Activated T-cell treated with anti-CD3 and anti-CD28 coated beads, Interleukin-2, amount 50 U/mL, for 24 hours (primary cell): ENCODE measurements at places on chromosomes 2 and 18.

DNA sequence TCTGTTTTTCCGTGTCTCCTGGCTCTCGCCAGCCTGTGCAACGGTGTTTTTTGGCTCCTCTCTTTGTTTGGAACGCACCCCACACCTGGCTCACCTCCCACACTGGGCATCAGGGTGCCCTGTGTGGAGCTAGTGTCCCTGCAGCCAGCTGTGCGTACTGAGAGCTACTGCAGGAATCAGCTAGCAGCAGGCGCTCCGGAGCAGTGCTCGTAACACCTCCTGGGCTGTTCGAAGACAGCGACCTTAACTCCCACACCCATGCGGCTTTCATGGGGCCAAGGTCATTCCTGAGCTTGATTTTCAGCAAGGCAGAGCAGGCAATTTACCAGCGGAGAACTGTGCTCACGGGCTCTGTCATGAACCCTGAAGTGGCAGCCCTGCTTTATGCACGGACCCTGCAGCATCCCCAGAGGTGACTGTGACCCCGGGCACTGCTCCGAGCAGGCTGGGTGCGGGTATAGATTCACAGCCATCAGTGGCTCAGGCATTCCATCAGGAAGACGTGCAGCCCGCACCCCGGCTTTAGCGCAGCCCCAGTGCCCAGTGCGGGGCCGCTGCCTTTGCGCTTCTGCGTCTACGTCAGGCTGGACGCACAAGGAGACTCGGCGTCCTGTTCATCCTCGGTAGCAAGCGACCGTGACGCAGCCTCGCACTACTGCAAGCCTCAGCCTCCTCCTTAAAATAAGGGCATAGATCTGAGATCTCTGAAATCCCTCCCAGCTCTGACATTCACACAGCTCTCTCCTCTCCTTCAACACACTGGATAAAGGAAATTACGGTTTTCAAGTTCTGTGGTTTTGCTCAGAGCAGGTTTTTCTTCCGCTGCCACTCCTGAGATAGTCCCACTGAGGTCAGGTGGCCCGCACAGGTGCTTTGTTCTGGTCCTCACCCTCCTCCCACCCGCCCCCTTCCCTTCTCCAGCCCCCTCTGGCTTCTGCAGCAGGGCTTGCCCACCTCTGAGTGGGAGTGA lies 58.2 kb downstream of the ADI1 start:
- H3K36me3 ChIP-seq = peaks cover 84% of the 10 kb centered on the region
- H3K27ac ChIP-seq = no peak overlapping the region
- peaks cover 12% of the 10 kb centered on the region for H3K4me1 ChIP-seq
- no peaks in the 10 kb centered on the region for H3K27me3 ChIP-seq

DNA sequence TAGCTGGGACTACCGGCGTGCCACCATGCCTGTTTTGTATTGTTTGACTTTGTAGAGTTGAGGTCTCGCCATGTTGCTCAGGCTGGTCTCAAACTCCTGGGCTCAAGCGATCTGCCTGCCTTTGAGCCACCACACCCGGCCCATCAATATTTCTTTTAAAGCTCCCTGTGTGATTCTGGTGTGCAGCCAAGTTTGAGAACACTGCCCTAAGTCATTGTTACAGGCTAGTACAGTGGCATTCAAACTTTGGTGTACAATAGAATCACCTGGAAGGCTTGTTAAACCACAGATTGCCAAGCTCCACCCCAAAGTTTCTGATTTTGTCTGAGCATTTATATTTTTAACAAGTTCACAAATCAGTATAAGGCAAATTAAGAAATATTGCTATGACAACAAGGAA lies 99.9 kb downstream of the RBBP8 start:
- H3K4me1 ChIP-seq = peaks cover 2% of the 10 kb centered on the region
- H3K27ac ChIP-seq = no peak overlapping the region
- peaks cover 9% of the 10 kb centered on the region for H3K36me3 ChIP-seq
- no peak overlapping the region for H3K4me3 ChIP-seq
- no peak for DNase-seq

DNA sequence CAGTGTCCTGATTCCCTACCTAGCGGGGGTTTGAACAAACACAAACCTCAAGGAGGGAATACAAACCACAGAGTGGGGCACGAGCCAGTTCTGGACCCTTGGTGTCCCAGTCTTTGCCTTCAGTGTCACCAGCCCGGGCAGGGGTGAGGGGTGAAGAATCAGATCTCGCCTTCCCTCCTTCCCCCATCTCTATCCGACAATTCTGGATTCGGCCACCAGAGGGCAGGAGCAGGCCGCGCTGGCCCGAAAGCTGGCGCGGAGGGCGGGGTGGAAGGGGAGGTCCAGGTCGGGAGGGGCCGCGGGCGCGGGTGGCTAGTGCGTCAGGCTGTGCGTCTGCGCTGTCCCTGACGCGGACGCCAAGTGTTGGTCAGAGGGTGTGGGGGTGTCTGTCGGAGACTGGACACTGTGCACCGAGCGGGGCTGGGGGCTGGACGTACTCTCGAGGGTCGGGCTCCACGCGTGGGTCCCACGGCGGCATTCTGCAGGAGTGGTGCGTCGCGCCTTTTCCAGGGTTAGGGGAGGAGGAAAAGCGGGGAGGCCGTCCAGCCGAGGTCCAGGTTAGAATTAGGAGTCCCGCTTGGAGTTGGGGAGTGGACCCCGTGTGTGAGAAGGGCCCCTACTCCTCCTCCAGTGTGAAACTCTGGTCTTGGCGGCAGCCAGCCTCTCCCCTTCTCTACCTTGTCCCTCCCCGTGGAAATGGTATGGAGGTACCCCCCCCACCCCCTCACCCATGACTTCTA lies 2.9 kb upstream of the CRYBA2 start:
- no peak overlapping the region for H3K27ac ChIP-seq
- H3K4me1 ChIP-seq = peaks cover 11% of the 10 kb centered on the region
- peaks cover 89% of the 10 kb centered on the region for H3K27me3 ChIP-seq

DNA sequence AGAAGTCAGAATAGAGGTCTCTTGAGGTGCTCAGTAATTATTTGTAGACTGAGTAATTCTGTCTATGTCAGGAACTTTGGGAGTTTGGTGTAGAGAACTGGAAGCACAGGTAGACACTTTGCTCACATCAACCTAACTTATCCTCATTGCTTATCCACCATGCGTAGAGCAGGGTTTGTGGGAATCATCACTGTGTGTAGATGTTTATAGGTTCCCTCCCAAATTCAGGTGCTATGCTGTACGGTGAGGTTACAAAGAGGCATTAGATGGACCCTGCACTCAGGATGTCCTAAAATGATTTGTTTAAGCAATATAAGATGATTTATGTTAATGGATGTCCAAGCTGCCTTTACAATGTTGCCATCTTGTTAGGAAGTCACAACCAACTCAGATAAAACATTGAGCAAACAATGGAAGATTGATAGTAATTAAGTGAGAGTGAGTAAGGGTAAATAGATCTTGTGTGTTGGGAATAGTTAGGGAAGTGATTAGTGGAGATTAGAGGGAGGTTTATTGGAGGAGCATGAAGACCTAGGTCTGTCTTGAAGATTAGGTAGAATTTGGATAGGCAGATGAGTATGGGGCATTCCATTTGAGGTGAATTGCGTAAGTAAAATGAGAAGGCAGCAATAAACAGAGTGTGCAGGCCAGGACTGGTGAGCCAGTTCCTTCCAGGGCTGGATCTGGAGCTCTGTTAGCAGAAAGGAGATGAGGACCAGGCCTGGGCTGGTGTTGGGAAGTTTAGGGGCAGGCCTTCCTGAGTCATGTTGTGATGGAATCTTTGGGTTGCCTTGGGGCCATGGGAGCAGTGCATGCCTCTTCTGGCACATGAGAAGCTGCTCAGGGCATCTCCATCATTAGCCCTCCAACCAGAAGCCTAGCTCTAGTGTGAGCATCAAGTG lies 12.1 kb downstream of the EPAS1 start:
- peaks cover 21% of the 10 kb centered on the region for H3K4me1 ChIP-seq
- no peak for DNase-seq
- H3K27me3 ChIP-seq = peaks cover 16% of the 10 kb centered on the region
- no peak overlapping the region for H3K27ac ChIP-seq

DNA sequence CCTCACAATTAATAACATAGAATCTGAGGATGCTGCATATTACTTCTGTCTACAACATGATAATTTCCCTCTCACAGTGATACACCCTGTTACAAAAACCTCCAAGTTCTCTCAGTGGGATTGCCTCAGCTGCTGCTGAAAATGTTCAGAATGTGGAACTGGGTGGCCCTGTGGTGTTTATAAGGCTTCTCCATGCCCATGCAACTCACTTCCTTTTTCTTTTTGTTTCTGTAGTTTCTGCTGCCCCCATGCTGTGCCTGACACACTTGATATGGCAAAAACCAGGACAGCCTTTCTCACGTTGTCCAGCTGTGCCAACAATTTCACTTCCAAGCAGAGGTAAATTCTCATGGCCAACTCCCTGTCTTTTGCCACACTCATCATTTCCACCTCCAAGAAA lies 206.2 kb downstream of the RPIA start:
- no peak overlapping the region for H3K4me3 ChIP-seq
- no peak overlapping the region for H3K27ac ChIP-seq
- H3K36me3 ChIP-seq = no peaks in the 10 kb centered on the region
- peaks cover 12% of the 10 kb centered on the region for H3K27me3 ChIP-seq
- no peaks in the 10 kb centered on the region for H3K4me1 ChIP-seq
- DNase-seq = no peak

GRCh38 chr18:24470805-24471204 lies 10.4 kb downstream of the HRH4 start:
- H3K36me3 ChIP-seq = no peaks in the 10 kb centered on the region
- no peak overlapping the region for H3K4me3 ChIP-seq
- no peak overlapping the region for H3K27ac ChIP-seq

GRCh38 chr2:240024766-240025165 lies 376 bp downstream of the NDUFA10 start:
- H3K4me1 ChIP-seq = peaks cover 22% of the 10 kb centered on the region
- H3K27ac ChIP-seq = peak overlapping the region; percentile 95
- H3K36me3 ChIP-seq = peaks cover 37% of the 10 kb centered on the region
- no peaks in the 10 kb centered on the region for H3K27me3 ChIP-seq

DNA sequence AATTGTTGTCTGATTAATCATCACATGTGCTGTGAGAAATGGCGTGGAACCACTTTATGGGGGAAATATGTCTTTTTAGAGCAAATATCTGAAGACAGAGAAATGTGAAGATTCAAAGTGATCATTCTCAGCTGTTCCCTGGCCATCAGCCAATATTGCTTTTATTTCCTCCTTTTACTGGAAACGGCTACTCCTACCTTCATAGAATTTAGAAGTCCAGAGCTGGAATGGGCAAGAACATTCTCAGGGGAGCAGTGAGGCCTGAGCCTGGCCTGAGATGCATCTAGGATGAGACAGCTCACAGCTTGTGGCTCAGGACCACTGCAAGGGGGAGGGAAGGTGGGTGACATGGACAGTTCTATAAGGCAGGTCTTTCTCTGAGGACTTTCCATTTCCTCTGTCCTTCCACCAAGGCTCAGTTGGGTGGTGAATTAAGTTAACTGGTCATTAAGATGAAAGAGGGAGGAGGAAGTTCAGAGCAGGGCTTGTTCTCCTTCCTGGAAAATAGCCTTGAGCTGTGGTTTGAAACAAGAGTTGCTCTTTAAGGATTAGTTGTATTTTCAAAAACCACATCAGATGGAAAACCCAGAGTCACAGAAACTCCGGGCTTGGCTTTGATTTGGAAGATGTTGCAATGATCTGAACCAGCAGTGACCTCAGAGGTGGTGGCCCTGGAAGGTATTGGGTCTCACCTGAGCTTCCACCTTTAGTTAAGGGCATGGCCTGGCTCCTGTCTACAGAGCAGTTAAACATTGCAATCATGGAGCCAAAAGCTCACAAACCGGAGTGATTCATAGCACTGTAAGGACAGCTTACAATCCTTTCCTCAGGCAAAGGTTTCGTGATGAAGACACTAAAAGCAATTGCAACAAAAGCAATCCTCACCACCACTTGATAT lies 144.3 kb downstream of the VAPA start:
- no peaks in the 10 kb centered on the region for H3K36me3 ChIP-seq
- H3K4me3 ChIP-seq = no peak overlapping the region
- no peak overlapping the region for H3K27ac ChIP-seq
- H3K4me1 ChIP-seq = peaks cover 5% of the 10 kb centered on the region
- DNase-seq = no peak

- H3K36me3 ChIP-seq = peaks cover 21% of the 10 kb centered on the region
- peaks cover 13% of the 10 kb centered on the region for H3K4me1 ChIP-seq
- H3K4me3 ChIP-seq = no peak overlapping the region
Observed at GRCh38 chr2:168614172-168615018, 158.3 kb downstream of the CERS6 start.

GRCh38 chr2:54791831-54792230 lies 68.4 kb downstream of the EML6 start:
- peaks cover 3% of the 10 kb centered on the region for H3K27me3 ChIP-seq
- no peaks in the 10 kb centered on the region for H3K36me3 ChIP-seq
- no peaks in the 10 kb centered on the region for H3K4me1 ChIP-seq
- no peak for DNase-seq
- no peak overlapping the region for H3K4me3 ChIP-seq

- H3K4me1 ChIP-seq = no peaks in the 10 kb centered on the region
- no peaks in the 10 kb centered on the region for H3K36me3 ChIP-seq
- DNase-seq = no peak
- no peaks in the 10 kb centered on the region for H3K27me3 ChIP-seq
- no peak overlapping the region for H3K27ac ChIP-seq
Observed at GRCh38 chr2:145041706-145042105, 521.8 kb upstream of the ZEB2 start.

- no peaks in the 10 kb centered on the region for H3K36me3 ChIP-seq
- no peak overlapping the region for H3K27ac ChIP-seq
- H3K4me3 ChIP-seq = no peak overlapping the region
Observed at GRCh38 chr2:118274841-118275510, 186.7 kb downstream of the INSIG2 start.

GRCh38 chr18:10233082-10233875 lies 221.2 kb upstream of the APCDD1 start:
- no peaks in the 10 kb centered on the region for H3K27me3 ChIP-seq
- DNase-seq = no peak
- no peaks in the 10 kb centered on the region for H3K36me3 ChIP-seq
- no peak overlapping the region for H3K4me3 ChIP-seq

DNA sequence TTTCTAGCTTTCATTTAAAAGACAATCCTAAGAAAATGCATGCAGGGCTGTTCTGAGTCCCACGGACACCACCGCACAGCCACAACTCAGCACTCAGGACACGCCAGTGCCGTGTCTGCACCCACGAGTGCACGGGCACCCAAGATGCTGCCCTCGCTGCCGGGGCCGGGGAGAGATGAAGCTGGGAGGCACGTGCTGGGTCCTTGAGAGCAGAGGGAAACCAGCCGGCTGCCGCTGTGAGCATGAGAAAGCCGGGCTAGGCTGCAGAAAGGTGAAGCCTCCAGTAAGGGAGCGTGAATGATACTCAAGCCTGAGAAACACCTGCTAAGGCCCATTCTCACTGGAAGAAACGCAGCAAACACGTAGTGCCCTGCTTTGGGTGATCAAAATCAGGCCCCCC lies 4.8 kb downstream of the COPS9 start:
- peak overlapping the region; percentile 44 for H3K27ac ChIP-seq
- H3K4me3 ChIP-seq = no peak overlapping the region
- no peaks in the 10 kb centered on the region for H3K27me3 ChIP-seq
- H3K36me3 ChIP-seq = peaks cover 95% of the 10 kb centered on the region

DNA sequence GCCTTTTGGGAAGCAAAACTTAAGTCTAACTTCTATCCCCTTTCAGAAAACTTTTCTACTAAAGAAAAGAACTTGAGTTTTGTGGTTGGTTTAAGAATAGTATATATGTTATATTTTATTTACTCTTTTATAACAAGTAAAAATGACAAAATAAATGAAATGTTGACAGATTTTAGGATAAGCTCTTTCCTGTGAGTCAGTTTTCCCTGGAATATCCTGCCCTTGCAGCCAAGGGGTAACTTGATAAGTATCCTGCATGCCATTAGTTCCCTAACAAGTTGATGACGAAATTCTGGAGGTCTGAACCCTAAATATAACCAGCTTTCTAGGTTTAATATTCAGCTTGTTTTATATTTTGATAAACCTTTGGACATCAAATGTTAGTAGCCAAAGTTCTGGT lies 7.3 kb upstream of the HTR2B start:
- no peak overlapping the region for H3K27ac ChIP-seq
- no peak overlapping the region for H3K4me3 ChIP-seq
- H3K4me1 ChIP-seq = no peaks in the 10 kb centered on the region
- DNase-seq = no peak
- H3K27me3 ChIP-seq = no peaks in the 10 kb centered on the region
- H3K36me3 ChIP-seq = peaks cover 22% of the 10 kb centered on the region
